MV-4-11 (cell line): ENCODE measurements at places on chromosomes 11 and 22.
A peak's percentile ranks its signal among the peaks of the same experiment; 100 is the strongest.

GRCh38 chr22:18966748-18967147 is 30.7 kb upstream of the PRODH start:
- no peak for DNase-seq

- no peak for DNase-seq
Observed at GRCh38 chr22:32636884-32637283, 162.3 kb downstream of the FBXO7 start.

DNA sequence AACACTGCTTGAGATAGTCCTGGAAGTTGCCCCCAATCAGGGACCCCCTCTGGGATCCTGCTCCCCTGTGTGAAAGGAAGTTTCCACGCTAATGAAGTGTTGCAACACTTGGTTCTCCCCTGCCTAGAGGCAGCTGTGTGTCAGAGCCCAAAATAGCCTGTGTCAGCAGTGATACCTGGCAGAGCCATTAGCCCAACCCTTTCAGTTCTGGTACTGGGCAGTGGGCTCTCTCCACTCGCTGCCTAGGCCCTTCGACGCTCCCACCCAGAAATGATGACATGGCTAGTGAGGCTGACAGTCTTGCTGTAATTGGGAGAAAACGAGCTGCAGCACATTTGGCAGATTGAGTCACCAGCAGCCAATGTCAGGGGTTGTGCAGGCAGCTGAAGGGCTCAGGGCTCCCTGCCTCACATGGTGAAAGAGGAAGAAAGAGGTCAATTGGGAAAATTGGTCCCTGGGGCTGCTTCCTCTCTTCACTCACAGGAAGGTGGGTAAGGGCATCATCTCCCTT is 1.4 kb upstream of the NXF1 start:
- DNase-seq = peak; percentile 95

GRCh38 chr22:29218758-29219408 is 13.2 kb downstream of the EMID1 start:
- no peak for DNase-seq

DNA sequence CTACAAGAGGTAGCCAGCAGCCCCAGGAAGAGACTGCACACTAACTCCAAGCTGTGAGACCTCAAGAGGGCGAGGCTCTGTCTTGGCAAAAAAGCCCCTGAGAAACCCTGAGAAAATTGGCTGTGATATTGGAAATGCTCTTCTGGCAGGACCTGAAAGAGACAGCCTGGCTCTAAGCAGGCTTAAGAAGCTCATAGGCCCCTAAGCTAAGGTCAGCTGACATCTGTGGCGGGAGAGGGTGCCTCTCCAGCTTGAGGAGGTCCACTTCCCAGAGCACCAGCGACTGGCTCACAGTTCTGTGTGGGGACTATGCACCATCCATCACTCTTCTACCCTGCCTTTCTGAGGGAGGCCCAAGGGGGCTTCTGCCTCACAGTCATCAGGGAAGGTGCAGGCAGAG is 12.4 kb downstream of the PLEKHA7 start:
- no peak for DNase-seq

DNA sequence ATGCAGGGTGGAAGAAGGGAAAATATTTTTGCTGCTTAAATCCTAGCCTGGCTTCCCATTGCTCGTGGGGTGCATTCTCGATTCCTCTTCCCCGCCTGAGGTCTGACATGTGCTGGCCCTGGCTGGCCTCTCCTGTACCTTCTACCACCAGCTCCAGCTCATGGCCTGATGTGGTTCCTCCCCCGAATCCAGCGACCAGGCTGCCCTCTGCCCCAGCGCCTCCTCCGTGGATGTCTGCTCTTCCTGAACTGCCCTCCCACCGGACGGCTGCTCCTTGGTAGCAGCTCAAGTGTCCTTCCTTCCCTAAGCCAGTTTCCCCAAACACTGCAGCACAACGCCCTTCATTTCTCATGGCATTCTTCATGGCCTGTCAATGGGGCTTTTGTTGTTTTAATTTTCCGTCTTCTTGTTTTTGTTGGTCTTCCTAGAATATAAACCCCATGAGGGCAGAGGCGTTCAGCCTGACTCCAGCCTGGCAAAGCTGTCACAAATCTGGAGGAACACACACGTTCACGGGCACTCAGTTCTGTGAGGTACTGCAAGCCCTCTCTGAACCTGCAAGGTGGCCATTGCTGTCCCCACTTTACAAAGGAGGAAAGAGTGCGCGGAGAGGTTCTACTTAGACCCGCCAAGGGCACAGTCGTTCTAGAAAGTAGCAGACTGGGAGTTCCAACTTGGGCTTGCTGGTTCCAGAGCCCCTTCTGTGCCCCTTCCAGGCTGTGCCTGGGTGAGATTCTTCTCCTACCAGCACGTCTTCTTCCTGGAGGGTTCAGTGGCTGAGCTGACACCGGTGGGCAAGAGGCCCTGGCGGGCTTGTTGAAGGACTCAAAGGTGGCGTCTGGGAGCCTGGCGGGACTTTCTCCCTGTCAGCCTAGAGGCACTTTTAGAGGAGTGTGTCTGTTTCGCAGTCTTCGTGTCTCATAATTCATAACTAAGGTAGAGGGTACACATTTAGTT is 953 bp upstream of the LRP5 start:
- DNase-seq = peak; percentile 49

DNA sequence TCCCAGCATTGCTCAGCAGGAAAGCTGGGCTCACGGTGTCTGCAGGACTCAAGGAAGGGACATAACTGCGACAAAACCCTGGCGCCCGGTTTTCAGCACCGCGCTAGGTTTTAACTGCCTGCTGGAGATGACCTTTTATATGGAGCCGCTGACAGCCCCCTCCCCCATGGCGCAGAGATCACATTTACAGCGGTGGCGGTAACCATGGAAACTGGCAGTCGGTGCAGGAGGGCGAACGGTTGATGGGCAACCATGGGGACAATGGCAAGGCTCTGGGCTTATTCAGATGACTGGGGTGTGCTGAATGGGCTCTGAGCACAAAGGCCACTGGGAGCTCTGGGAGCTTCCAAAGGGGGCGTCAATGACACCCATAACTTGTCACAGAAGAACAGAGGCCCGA is 37.2 kb downstream of the CELSR1 start:
- DNase-seq = no peak

GRCh38 chr11:91792779-91793262 is 431.8 kb upstream of the FAT3 start:
- no peak for DNase-seq

- DNase-seq = no peak
Observed at GRCh38 chr22:48842976-48843375, 984.7 kb downstream of the BRD1 start.

DNA sequence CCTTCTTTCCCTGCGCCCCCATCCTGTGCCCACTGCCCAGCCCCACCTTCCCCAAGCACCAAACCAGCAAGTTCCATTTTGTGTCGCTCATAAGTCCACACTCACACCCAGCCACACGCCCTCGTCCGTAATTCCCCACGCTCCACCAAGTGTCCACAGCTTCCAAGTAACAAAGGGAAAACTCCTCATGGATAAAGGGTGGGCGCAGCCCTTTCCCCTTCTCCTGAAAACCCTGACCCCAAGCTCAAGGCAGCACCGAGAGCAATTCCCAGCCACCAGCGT is 458 bp downstream of the FXYD6 start:
- DNase-seq = no peak

DNA sequence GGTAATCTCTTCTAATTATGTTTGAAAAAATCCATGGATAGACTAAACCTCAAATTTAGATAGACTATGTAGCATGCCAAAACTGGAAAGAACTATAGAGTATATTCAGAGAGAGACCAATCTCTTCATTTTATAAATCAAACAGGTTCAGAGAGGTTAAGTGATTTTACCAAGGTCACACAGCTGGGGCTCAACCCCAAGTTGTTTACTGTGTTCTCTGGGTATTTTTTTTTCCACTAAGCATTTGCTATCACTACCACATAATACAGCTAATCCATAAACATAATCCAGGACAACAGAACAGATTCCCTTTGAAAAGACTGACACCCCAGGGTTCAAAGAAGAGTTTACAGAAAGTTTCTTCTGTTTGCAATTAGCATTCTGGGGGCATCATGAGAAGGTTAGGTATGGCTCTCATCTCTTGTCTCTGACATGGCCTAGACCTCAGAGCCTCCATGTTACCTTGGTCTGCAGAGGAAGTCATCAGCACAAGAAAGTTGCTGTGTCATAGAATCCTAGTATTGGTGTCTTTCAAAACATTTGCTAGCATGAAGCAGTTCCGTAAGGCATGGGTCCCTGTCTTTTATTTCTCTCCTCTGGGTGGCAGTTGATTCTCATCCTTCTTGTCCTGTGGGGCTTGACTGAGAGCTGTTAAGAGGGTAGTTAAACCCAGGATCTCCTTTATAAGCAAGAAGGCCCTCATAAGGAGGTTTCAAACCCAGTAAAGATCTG is 94.5 kb upstream of the HSD17B12 start:
- DNase-seq = no peak

DNA sequence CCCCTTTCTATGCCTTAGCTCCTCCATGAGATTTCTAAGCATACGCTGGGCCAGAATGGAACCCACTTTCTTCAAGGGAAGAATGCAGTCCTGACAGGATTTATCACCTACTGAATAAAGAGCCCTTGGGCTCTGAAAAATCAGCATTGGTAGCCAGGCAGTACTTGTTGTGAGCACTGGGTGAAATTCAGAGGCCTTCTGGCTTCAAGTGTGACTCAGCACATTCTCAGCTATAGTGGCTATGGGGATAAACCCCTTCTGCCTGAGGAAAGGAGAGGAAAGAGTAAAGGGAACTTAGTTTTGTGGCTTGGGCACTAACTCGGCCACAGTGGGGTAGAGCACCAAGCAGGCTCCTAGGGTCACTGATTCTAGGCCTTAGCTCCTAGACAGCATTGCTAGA is 574.8 kb downstream of the JRKL start:
- DNase-seq = peak; percentile 11

DNA sequence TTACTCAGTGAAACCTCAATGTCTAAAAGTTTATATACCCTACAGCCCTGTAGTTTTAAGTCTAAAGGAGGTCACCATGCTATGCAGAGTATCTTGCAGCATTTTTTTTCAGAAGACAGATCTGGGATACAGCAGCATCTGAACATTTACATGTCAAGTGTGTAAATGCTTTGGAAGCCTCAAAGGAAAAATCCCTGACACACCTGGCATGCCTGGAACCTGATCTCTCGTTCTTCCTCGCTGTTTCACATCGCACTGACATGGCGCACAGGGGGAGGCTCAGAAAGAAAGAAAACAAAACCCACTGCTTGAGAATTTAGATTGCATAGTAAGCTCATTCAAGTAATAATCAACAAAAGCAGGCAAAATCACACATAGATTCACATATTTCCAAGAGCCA is 31.0 kb downstream of the PAX6 start:
- no peak for DNase-seq

DNA sequence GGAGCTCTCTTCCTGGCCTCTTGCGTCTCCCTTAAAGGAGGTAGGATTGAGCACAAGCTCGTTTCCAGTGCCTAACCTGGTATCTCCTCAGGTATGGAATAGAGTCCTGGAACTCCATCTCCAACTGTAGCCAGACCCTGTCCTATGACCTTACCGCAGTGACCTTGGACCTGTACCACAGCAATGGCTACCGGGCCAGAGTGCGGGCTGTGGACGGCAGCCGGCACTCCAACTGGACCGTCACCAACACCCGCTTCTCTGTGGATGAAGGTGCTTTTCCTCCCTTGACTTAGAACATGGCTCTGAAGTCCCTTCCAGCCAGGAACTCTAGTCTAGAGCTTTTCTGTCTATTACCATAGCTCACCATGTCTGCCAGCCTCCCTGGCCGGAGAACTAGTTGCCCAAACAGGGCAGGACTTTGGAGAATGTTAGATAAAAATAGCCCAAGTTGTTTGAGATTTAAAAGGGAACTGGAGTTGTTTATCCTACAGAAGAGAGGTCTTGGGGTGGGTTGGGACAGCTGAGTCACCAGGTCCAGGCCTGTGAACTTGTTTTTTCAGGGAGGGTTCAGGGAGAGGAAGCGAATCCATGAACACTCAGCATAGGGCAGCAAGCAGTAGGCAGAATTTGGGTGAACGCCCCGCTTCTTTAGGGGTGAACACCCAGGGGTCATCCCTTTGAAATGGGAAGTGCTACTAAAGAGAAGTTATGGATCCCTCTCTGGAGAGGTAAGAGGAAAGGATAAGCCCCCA is 3.3 kb downstream of the IL10RA start:
- DNase-seq = peak; percentile 79

DNA sequence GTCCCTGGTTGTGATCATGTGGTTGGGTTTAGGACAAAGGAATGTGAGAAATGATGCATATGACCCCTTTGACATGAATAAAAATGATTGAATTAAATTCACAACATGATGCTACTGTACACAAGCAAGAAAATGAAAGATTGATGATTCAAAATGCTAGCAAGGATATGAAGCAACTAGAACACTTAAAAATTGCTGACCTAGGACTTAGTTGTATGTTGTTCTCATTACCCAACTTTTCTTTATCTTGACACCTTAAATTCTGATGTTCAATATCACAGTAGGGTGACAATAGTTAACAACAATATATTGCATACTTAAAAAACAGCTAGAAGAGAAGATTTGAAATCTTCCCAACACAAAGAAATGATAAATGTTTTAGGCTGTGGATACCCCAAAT is 20.6 kb downstream of the OR52A5 start:
- no peak for DNase-seq

DNA sequence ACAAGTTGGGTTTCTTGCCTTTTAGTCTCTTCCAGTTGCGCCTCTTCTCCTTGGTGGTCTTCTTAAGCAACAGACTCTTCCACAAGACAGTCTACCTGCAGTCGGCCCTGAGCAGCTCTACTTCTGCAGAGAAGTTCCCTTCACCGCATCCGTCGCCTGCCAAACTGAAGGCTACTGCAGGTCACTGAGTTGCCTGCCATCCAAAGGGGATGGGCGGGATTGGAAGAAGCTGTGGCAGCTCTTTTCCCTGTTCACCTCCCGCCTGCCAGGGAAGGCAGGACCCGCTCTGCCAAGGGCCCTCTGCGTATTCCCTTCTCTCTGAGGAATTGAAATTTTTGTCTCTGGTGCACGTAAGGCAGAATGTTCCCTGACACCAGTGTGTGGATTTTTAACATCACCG is 9.2 kb upstream of the STT3A start:
- no peak for DNase-seq

- DNase-seq = no peak
Observed at GRCh38 chr11:15396778-15397177, 282.1 kb downstream of the INSC start.
